ENCODE measurements at places on chromosomes 16 and 17.

GRCh38 chr16:11383481-11384183 lies 38.4 kb downstream of the RMI2 start:
- no peak for DNase-seq

DNA sequence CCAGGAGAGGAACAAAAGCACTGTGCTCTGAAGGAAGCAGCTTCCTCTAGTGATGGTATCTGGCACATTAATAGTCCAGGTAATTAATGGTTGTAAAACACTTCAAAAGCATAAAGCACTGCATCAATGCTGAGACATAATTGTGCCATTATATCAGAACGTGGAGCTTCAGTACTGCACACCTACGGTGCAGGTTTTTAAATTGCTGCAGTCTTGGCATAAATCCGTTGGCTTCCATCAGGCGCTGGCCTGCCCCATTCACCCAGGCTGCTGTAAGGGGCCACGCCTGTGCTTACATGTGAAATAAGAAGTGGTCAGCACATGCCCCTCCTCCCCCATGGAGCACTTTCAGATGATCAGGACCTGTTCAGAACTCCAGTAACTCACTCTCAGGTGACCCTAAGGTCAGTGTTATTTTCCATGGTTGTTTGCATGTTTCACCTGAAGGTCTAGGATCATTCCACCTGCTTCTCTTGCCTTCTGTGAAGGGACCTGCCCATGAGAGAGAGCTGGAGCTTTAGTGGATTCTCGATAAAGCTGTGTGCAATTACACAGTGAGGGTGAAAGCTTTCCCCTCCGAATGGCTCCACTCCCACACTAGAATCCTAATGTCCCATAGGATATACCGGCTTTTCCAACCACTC lies 345.3 kb downstream of the CA10 start:
- no peak for DNase-seq

DNA sequence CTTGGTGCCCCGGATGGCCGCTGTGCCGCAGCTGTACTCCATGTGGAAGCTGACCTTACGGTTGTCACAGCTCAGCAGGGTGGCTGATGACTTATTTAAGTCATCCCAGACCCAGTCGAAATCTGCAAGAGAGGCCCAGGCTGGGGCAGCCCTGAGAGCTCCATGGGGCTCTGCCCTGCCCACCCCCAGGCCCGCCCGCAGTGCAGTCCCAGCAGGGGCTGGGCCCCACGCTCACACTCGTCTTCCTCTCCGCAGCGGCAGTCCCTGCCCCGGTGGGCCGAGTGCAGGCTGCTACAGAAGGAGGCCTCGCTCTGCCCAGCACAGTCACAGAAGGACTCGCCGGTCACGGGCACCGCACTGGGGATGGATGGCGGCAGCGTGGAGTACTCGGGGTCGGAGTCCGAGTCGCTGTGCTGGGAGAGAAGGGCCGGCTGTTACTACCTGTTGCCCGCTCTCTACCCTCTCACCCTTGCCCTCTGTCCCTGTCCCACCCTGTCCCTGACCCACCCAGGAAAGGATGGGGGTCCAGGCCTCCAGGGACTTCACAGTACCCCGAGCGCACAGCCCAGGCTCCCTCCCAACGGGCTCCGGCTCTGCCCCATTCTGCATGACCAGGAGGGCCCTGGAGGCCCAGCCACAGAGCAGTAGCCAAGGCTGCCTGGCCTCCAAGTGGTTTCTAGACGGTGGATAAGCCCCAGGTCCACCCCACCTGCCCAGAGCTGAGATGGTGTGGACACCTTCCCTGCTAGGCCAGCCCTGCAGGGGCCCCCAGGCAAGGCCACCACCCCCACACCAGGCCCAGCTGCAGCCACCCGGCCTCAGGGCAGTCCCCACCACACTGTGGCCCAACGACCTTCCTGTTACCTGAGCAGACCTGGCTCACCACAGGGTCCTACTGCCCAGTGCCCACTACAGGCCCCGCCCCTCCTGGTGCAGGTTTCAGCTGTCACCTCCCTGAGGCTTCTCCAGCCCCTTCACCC lies 3.9 kb downstream of the SPSB3 start:
- DNase-seq = no peak

GRCh38 chr16:85990861-85991301 lies 91.9 kb downstream of the IRF8 start:
- no peak for DNase-seq

DNA sequence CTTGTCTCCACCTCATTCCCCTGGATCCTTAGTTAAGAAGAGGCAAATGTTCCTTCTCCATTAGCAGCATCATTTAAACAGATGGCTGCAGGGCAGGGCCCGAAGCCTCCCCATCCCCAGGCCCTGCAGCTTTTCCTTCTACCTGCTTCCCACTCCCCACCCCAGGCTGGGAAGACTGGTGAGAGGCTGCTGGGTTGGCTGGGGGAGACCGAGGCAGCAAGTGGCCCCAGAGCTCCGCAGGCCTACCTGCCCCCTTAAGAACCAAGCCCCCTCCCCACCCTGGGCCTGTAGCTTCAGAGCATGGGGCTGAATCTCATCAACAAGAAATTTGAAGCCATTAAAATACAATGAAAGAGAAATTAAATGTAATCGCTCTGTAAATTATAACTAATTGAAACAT lies 22.1 kb upstream of the RPL38 start:
- no peak for DNase-seq

- peak; percentile 87 for DNase-seq
Measured at GRCh38 chr16:57519796-57520360, 16.5 kb downstream of the CCDC102A start.

DNA sequence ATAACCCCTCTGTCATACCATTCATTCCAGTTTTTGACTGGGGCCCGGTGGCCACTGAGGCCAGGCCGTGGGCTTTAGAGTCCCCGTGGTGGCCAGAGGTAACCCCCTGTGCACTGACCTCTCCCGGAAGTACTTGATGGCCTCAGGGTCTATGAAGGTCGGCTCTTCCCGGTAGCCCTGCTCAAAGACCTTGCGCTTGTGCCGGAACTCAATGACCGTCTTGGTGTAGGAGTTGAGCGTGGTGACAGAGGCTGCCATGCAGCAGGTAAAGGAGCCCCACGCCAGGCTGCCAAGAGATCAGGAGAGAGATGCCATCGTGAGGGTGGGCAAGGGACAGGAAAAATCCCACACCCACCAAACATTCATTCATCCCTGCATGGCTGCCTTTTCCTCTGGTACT lies 234.8 kb downstream of the GSG1L start:
- no peak for DNase-seq

All from testis (tissue), 5 donors.